ENCODE measurements at places on chromosomes 6 and 20. TPM values are rescaled to one million over a fixed set of nuclear protein-coding genes. Genes with fewer than 3 reads are reported as not detected.

GRCh38 chr6:151681433-151682059, 125.9 kb upstream of the ESR1 start:
- DNase-seq, result no peak
- no peaks in the 10 kb centered on the region for H3K36me3 ChIP-seq
- no peak overlapping the region for H3K4me3 ChIP-seq
- no peaks in the 10 kb centered on the region for H3K27me3 ChIP-seq

DNA sequence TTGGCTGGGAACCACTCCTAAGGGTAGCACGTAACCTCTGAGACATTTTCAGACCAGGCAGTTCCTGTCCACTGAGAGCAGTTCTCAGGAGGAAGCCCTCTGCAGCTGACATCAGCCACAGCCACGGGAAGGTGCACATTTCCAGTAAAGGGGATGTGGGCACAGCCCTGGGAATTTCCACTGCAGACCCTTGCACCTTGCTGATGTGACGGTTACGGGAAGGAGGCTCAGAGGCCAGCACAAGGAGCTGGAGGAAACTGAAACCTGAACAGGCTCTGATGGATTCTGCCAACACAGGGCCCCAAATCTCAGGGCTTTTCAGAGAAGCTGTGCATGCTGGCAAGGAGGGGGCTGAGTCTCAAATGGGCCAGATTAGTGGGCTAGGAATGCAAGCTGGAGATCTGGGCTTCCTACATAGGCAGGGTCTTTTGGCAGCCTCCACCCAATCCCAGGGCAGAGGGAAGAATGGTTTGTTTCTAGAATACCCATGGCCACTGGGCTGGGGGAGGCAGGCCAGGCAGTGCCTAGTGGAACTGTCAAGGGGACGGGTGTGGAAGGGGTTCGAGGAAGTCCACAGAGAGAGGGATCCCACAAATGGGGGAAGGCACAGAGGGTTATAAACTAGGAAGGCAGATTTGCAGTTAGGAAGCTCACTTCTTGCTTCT, 14.2 kb downstream of the EBF4 start:
- H3K27me3 ChIP-seq, result peaks cover 49% of the 10 kb centered on the region
- no peaks in the 10 kb centered on the region for H3K4me1 ChIP-seq
- no peak for DNase-seq
- no peaks in the 10 kb centered on the region for H3K36me3 ChIP-seq
- no peak overlapping the region for H3K27ac ChIP-seq
- H3K4me3 ChIP-seq, result no peak overlapping the region

- no peak for DNase-seq
- H3K4me3 ChIP-seq, result no peak overlapping the region
- peaks cover 5% of the 10 kb centered on the region for H3K36me3 ChIP-seq
- peaks cover 29% of the 10 kb centered on the region for H3K4me1 ChIP-seq
- no peaks in the 10 kb centered on the region for H3K27me3 ChIP-seq
- H3K27ac ChIP-seq, result peak overlapping the region; percentile 45
Measured at GRCh38 chr6:136085370-136086115, 164.6 kb downstream of the MTFR2 start.

GRCh38 chr6:127907960-127908640, 7.2 kb upstream of the THEMIS start:
- DNase-seq, result no peak
- H3K36me3 ChIP-seq, result no peaks in the 10 kb centered on the region
- peaks cover 2% of the 10 kb centered on the region for H3K4me1 ChIP-seq
- H3K27me3 ChIP-seq, result peaks cover 1% of the 10 kb centered on the region

DNA sequence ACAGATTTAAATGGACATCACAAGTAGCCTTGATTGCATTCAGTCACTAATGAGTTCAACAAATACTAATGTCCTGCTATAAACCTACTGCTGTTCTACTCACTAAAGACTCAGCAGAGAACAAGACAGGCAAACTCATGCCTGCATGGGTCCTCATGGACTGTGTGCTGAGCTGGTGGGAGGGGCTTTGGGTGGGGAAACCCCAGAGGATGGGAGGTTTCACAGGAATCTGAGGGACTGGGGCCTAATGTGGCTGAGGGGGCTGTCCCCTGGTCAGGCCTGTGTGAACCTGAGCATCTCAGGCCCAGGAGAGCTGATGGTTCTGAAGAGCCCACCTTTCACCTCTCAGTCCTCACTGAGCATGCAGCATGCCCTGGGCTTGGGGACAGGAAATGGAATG, 1.4 kb downstream of the CST8 start:
- H3K4me1 ChIP-seq, result no peaks in the 10 kb centered on the region
- H3K27ac ChIP-seq, result no peak overlapping the region
- DNase-seq, result no peak

DNA sequence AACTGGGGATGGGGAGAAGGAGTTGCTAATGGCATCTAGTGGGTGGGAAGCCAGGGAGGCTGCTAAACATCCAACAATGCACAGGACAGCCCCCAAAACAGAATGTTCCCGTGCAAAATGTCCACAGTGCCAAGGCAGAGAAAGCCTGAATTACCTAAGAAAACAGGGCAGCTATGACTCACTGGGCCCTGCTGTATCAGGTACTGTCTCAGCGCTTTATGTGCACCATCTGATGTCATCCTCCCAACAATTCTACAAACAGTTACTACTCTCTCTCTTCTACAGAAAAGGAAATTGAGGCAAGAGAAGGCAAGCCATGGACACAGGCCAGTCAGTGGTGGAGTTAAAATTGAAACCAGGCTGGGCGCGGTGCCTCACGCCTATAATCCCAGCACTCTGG, 3.1 kb downstream of the YTHDF1 start:
- no peak for DNase-seq
- H3K27ac ChIP-seq, result no peak overlapping the region
- peaks cover 27% of the 10 kb centered on the region for H3K36me3 ChIP-seq
- H3K4me1 ChIP-seq, result peaks cover 34% of the 10 kb centered on the region
- no peak overlapping the region for H3K4me3 ChIP-seq
- no peaks in the 10 kb centered on the region for H3K27me3 ChIP-seq

DNA sequence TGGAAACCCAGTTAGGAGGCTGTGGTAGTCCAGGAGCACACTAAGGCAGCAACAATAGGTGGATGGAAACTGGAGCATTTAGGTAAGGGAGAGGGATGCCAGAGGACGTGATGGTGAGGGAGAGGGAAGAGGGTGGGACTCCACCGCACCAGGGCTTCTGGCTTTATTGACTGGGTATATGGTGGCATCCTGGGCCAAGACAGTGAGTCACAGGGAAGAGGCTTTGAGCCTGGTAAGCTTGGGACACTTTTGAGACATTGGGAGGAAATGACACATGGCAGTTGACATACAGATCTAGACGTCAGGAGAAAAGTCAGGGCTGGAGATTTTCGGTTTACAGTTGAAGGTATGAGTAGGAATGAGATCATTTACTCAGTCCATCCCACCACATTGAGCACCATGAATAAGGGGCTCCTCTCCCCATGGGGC, 14.9 kb downstream of the NT5E start:
- H3K36me3 ChIP-seq, result no peaks in the 10 kb centered on the region
- H3K4me3 ChIP-seq, result no peak overlapping the region
- H3K4me1 ChIP-seq, result no peaks in the 10 kb centered on the region
- no peak overlapping the region for H3K27ac ChIP-seq
- peaks cover 17% of the 10 kb centered on the region for H3K27me3 ChIP-seq

GRCh38 chr6:98039443-98039842, 756.4 kb upstream of the MMS22L start:
- no peak for DNase-seq
- H3K27ac ChIP-seq, result no peak overlapping the region
- H3K4me1 ChIP-seq, result peaks cover 21% of the 10 kb centered on the region
- no peak overlapping the region for H3K4me3 ChIP-seq
- H3K36me3 ChIP-seq, result no peaks in the 10 kb centered on the region
- H3K27me3 ChIP-seq, result peaks cover 13% of the 10 kb centered on the region

- H3K4me3 ChIP-seq, result no peak overlapping the region
- H3K36me3 ChIP-seq, result no peaks in the 10 kb centered on the region
- no peak for DNase-seq
- no peaks in the 10 kb centered on the region for H3K27me3 ChIP-seq
- H3K4me1 ChIP-seq, result peaks cover 30% of the 10 kb centered on the region
Measured at GRCh38 chr6:113635222-113635986, 221.7 kb upstream of the MARCKS start.

- H3K4me1 ChIP-seq, result peaks cover 28% of the 10 kb centered on the region
- H3K27ac ChIP-seq, result no peak overlapping the region
- H3K36me3 ChIP-seq, result no peaks in the 10 kb centered on the region
- H3K27me3 ChIP-seq, result no peaks in the 10 kb centered on the region
- no peak for DNase-seq
Measured at GRCh38 chr20:47989957-47990356, 204.7 kb upstream of the SULF2 start.

SMLR1 gene
- total RNA-seq, result not detected

C2 gene
- total RNA-seq, result 1.6 TPM

AURKA gene
- total RNA-seq, result 14.7 TPM

PLN gene
- 0.20 TPM for total RNA-seq

HEY2 gene
- total RNA-seq, result 11.7 TPM

FHL5 gene
- total RNA-seq, result 4.5 TPM

PGC gene
- total RNA-seq, result not detected

Data from mesothelial cell of epicardium (in vitro differentiated cells).